ENCODE measurements at places on chromosomes 4 and X.

DNA sequence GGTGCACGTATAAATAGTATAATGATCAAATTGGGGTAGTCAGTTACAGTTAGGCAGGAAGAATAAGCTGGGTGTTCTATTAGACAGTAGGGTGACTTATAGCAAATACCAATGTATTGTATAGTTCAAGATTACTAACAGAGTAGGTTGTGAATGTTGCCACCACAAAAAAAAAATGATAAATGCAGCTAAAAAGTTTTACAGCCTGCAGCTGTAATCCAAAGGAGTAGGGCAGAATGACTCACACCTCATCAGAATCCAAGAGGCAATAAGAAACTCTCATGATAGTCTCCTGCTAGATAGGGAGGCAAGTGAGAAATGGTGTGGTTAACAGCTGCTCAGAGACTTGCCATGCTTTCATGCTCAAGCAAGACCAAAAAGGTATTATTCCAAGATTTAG lies 19.6 kb upstream of the TCEAL4 start:
- DNase-seq: no peak

GRCh38 chr4:188975271-188975670 lies 836.0 kb downstream of the TRIML1 start:
- DNase-seq: no peak

DNA sequence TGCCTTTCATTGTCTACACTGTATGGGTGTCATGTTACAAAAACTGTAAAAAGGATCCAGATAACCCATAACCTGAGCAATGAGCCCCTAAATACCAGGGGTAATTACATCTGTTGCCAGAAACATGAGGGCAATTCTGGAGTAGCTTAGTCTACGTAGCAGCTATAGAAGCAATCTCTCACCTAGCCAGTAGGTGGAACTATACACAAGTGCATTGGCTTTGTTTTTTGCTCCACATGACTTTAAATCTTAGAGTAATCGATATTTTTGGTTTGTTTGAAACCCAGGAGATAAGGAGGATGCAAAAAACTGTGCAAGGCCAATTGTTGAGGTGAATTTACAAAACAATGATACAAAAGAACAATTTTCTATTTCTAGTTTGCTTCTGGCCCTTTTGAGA lies 57.5 kb downstream of the GPR82 start:
- no peak for DNase-seq

DNA sequence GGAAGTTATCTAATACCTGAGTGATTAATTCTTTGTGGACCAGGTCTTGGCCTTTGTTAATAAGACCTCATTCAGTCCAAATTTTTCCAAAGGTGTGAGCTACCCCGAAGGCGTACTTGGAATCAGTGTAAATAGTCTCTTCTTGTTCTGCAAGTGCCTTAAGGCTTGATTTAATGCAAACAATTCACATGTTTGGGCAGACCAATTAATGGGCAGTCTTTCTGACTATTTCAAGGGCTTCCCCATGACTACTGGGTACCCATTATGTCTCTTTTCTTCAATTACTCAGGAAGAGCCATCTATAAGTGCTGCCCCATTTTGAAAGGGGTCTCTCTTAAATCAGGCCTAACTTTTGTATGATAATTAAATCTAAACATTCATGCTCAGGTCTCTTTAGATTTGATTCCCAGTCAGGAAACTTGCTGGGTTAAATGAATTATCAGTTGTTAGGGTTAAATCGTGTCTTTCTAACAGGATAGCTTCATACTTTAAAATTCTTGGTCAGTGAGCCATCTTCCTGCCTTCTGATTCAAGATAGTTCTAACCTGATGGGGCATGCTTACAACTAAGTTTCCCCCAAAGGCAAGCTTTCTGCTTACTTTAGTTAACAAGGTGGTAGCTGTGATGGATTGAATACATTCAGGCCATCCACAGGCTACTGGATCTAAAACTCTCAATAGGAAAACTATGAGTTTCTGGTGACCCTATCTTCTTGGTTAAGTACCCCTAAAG lies 179.6 kb downstream of the CCNG2 start:
- DNase-seq: no peak

- no peak for DNase-seq
These were observed 131.9 kb downstream of the RTL3 start for GRCh38 chrX:78527263-78527662.

DNA sequence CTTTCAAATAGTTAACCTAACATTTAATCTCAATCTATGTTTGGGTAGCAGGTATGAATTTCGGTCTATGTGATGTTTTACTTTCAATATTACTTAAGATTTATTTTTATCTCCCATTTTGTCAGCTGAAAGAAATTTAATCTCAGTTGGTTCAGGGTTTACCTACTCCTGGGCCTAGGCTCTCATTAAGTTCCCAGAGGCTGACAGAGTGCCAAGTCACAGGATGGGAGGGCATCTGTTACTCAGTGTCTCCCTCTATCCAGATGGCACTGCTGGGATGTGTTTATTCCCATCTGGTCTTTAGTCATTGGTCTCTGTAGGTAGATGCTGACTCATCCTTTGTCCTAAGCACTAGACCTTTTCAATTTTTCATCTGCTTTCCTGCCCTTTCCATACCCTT lies 129.4 kb upstream of the ARSJ start:
- DNase-seq: no peak

DNA sequence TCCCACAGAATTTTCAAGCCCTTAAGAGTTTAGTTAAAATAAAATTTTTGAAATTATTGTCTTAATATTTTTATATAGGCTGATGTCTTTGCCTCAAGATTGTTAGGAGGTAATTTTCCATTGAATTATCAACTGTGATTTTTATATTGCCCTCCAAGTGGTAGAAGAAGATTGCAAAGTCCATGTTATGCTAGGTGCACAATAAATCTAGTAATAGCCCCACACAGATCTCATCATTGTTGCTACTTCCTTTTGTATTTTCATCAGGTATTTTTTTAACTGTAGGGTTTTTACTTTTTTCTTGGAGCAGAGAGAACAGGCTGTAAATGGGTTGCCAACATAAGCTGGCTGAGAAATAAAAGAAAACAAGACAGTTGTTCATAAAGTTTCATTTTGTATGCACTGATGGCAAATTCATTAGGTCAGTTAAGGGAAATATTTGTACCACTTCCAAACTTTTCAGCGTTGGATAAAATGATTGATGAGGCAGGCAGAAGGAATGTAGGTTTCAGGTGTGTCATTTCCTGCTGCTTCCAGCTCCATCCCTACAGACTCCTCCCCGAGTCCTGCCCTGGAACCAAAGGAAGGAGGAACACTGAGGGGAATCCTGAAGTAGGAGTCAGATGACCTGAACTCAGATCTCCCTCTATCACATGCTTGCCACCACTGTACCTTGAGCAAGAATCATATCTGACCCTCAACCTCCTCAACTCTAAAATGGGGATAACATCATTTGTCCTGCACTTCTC lies 105.5 kb downstream of the PRRG1 start:
- DNase-seq: no peak

DNA sequence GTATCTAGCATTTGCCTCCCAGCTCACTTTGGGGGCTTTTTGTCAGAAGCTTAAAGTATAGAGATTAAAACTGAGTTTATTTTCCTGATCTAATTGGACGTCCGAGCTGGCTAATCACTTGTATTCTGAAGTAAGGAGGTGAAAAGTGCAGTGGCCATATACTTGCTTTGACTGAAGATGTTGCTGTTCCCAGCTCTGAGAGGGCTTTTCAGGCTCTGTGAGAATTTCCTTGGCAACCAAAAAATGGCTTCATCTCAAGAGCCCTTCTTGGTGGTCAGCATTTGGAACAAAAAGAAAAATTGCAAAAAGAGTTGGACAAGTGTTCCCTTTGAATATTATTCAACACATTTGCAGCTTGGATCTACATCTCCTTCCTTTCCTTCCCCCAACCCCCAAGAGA lies 67.0 kb downstream of the SLC4A4 start:
- no peak for DNase-seq

- no peak for DNase-seq
These were observed 11.7 kb downstream of the UGT2B4 start for GRCh38 chr4:69484011-69484410.

DNA sequence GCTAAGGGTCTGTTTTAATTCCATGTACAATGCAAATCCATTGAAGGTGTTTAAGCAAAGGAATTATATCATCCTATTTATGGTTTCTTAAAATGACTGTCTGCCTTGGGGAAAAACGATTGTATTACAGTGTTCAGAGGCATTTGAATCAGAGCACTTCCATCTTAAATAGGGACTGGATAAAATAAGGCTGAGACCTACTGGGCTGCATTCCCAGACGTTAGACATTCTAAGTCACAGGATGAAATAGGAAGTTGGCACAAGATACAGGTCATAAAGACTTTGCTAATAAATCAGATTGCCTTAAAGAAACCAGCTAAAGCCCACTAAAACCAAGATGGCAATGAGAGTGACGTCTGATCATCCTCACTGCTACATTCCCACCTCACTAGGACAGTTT lies 1167.2 kb upstream of the PABPC4L start:
- DNase-seq: no peak

DNA sequence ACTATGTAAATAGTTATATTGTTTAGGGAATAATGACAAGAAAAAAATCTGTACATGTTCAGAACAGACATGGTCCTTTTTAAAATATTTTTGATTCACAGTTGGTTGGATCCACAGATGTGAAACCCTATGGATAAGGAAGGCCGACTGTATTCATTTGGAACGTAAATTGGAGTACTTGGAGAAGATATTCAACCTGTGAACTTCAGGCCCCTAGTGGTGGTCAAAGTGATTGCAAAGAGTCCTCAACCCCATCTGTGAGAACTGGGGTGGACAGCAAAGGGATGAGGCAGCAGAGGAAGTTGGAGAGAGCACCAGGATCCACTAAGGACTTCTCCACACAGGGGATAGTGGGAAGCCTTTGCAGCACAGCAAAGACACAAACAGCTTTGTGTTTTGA lies 6.2 kb upstream of the CXCL13 start:
- no peak for DNase-seq
